Stomach (tissue), 19 donors: ENCODE measurements at places on chromosomes 16 and 17. TPM values are rescaled to one million over a fixed set of nuclear protein-coding genes. Genes with fewer than 3 reads are reported as not detected.

Gene NPIPB9
- not detected for polyA plus RNA-seq

Gene TBC1D3G
- polyA plus RNA-seq: 4.1 TPM

Gene DNASE1L2
- 0.68 TPM for polyA plus RNA-seq

Gene TEKT5
- polyA plus RNA-seq: 0.28 TPM

Gene ACSM5
- 2.8 TPM for polyA plus RNA-seq

Gene PHF23
- polyA plus RNA-seq: 21.3 TPM

GRCh38 chr17:83080858-83081683 lies 1.7 kb downstream of the METRNL start:
- H3K4me1 ChIP-seq: peaks cover 77% of the 10 kb centered on the region
- no peaks in the 10 kb centered on the region for H3K27me3 ChIP-seq
- H3K36me3 ChIP-seq: peaks cover 11% of the 10 kb centered on the region
- peak; percentile 81 for DNase-seq

DNA sequence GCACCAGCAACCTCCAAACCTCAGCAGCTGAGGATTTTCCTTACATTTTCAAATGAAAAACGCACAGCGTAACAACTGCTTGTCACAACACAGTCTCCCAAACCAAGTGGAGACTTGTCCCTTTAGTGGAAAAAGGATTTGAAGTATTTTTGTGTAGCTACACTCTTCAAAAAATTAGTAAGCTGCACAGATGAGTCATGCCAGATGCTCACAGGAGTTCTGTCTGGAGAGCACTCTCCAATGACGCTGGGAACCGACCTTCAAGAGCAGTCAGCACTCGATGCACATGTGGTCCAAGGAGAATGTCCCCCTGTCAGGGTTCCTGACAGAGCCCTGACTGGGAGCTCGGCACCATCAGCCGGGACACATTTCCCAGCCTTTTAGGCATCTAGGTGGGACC lies 39.8 kb downstream of the MAP1LC3B start:
- no peak overlapping the region for H3K27ac ChIP-seq
- peaks cover 53% of the 10 kb centered on the region for H3K36me3 ChIP-seq
- no peak overlapping the region for H3K4me3 ChIP-seq
- no peak for DNase-seq
- peaks cover 10% of the 10 kb centered on the region for H3K4me1 ChIP-seq
- no peaks in the 10 kb centered on the region for H3K27me3 ChIP-seq

- no peaks in the 10 kb centered on the region for H3K27me3 ChIP-seq
- H3K4me1 ChIP-seq: no peaks in the 10 kb centered on the region
- DNase-seq: no peak
- H3K4me3 ChIP-seq: no peak overlapping the region
Measured at GRCh38 chr16:9817586-9817985, 364.6 kb downstream of the GRIN2A start.

GRCh38 chr17:32192379-32192778 lies 50.1 kb downstream of the RHOT1 start:
- no peak overlapping the region for H3K27ac ChIP-seq
- no peaks in the 10 kb centered on the region for H3K27me3 ChIP-seq
- DNase-seq: no peak
- H3K4me3 ChIP-seq: no peak overlapping the region

DNA sequence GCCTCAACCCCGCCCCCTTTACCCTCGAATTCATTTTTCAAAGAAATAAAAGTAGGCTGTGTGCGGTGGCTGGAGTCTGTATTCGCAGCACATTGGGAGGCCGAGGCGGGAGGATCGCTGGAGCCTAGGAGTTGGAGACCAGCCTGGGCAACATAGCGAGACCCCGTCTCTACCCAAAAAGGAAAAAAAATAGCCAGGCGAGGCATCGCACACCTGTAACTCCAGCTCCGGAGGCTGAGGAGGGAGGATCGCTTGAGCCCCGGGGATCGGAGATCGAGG lies 671 bp upstream of the TOP2A start:
- no peaks in the 10 kb centered on the region for H3K36me3 ChIP-seq
- H3K4me3 ChIP-seq: peak overlapping the region; percentile 71
- peaks cover 4% of the 10 kb centered on the region for H3K4me1 ChIP-seq
- H3K27ac ChIP-seq: peak overlapping the region; percentile 70

- H3K27ac ChIP-seq: no peak overlapping the region
- no peaks in the 10 kb centered on the region for H3K27me3 ChIP-seq
- peaks cover 9% of the 10 kb centered on the region for H3K4me1 ChIP-seq
- no peak overlapping the region for H3K4me3 ChIP-seq
- no peak for DNase-seq
Measured at GRCh38 chr16:66714654-66715307, 18.2 kb upstream of the CMTM4 start.

- H3K27ac ChIP-seq: peak overlapping the region; percentile 73
- no peaks in the 10 kb centered on the region for H3K27me3 ChIP-seq
- H3K4me1 ChIP-seq: peaks cover 22% of the 10 kb centered on the region
- H3K4me3 ChIP-seq: no peak overlapping the region
Measured at GRCh38 chr16:11233727-11234376, 22.2 kb downstream of the SOCS1 start.

- no peak overlapping the region for H3K4me3 ChIP-seq
- peak; percentile 65 for DNase-seq
- H3K36me3 ChIP-seq: peaks cover 55% of the 10 kb centered on the region
Measured at GRCh38 chr16:4506450-4506849, 30.3 kb downstream of the HMOX2 start.

DNA sequence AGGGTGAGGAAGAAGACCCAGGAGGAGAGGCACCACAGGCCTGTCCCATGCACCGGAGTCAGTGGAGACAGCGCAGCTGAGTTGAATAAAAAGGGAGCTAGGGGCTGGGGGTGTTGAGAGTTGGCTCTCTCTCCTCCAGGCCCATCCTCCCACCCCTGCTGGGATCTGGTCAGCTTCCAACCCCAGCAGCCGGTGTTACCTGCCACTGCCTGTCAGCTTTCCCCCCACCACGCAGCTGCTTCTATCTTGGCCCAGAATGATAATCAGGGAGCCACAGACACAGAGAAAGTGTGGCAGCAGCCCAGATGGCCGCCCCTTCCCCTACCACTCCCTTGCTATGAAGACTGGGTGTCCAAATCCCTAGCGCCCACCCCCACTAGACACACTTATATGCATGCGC lies 120.6 kb upstream of the RPL38 start:
- H3K27ac ChIP-seq: no peak overlapping the region
- H3K4me3 ChIP-seq: no peak overlapping the region
- H3K36me3 ChIP-seq: no peaks in the 10 kb centered on the region
- DNase-seq: no peak
- no peaks in the 10 kb centered on the region for H3K4me1 ChIP-seq
- peaks cover 29% of the 10 kb centered on the region for H3K27me3 ChIP-seq

GRCh38 chr17:38404174-38404943 lies 23.9 kb upstream of the ARHGAP23 start:
- no peak overlapping the region for H3K27ac ChIP-seq
- H3K4me1 ChIP-seq: no peaks in the 10 kb centered on the region
- H3K27me3 ChIP-seq: no peaks in the 10 kb centered on the region
- peaks cover 39% of the 10 kb centered on the region for H3K36me3 ChIP-seq
- DNase-seq: no peak
- H3K4me3 ChIP-seq: no peak overlapping the region
